Activated T-helper 1 cell treated with anti-CD3 and anti-CD28 coated beads, Interleukin-12 subunit alpha, Interleukin-12 subunit beta, Interleukin-2, Interleukin-4 antibody, amounts not matched to agents 30 ng/mL and 10 ng/mL and 1 ng/mL, durations not matched to agents 14 hours and 24 hours and 36 hours (primary cell): ENCODE measurements at places on chromosomes 16 and 17. TPM values are rescaled to one million over a fixed set of nuclear protein-coding genes. Genes with fewer than 3 reads are reported as not detected.

Gene CEP295NL
- not detected in 2 replicates for total RNA-seq

Gene TP53TG3F
- total RNA-seq, result not detected in 2 replicates

DNA sequence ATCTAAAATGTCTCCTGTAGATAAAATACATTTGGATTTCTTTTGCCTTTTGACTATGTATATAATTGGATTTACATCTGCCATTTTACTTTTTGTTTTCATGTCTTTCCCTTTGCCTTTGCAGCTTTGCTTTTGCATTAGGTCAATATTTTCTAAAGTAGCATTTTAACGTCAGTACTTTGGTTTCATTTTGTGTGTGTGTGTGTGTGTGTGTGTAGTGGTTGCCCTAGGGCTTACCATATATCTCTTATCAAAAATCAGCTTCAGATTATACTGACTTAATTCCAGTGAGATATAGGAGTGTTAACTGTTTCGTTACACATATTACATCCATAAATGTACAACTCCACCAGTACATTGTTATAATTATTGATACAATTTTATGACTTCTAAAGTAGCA lies 26.1 kb downstream of the AKTIP start:
- no peak for DNase-seq

Gene KRTAP3-1
- not detected in 2 replicates for total RNA-seq

- DNase-seq, result no peak
Observed at GRCh38 chr16:23673971-23674614, 4.6 kb upstream of the PLK1 start.
